ENCODE measurements at places on chromosomes 7 and 10.
A peak's percentile ranks its signal among the peaks of the same experiment; 100 is the strongest.

- DNase-seq, result no peak
Measured at GRCh38 chr7:154584352-154585252, 418.3 kb downstream of the PAXIP1 start.

GRCh38 chr10:118957966-118958365 is 71.5 kb upstream of the NANOS1 start:
- no peak for DNase-seq

DNA sequence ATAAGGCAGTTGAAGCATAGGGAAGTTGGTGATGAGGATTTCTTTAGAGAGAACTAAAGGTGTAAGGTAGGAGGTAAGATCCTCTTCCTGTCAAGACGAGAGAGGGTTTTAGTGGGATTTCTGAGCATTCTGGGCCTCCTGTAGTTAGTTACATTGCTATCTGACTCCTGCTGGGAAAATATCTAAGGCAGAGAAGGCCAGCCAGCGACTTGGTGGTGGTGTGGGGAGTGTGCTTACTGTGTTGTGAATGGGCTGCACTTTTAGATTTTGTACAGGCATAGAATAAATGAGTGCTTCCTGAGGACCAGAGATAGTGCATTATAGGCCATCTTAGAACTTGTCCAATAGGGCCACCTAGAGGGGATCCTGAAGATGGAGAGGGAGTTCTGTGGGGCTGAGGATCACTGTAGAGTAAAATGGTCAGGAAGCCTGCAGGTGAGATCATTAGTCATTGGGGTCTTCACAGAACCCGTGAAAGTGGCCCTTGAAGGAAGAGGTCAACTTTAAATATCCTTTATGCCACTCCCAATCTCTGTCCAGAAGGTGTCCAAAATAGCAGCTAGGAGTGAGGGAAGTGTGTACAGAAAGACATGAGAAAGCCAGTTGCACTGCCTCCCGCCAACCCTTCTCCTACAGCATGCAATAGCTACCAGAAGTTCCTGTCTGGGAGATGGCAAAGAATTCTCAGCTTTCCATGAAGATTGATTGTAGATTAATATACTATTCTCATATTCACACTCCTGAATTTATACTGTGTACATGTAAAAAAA is 266.6 kb downstream of the POLR1F start:
- DNase-seq, result no peak

DNA sequence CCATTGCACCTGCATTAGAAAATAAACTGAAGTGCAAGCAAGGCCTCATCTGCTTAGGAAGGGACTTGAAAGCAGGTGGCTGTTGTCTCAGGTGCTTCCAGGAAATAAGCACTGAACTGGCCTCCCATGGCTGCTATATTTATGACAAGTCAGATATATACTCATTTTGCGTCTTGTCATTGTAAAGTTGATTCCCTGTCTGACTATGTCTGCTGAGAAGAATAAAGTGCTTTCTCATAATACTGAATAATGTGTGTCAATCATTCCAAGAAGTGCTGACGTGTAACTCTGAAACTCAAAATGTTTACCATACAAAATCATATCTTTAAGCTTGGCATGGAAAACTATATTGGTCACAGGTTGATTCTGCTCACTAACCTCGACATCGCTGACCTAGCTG is 44.9 kb upstream of the SVOPL start:
- DNase-seq, result no peak

- DNase-seq, result no peak
Measured at GRCh38 chr10:125024497-125025234, 82.7 kb downstream of the ZRANB1 start.

- no peak for DNase-seq
Measured at GRCh38 chr7:104655592-104655991, 327.2 kb downstream of the LHFPL3 start.

GRCh38 chr10:94991243-94991888 is 52.9 kb downstream of the CYP2C9 start:
- no peak for DNase-seq

DNA sequence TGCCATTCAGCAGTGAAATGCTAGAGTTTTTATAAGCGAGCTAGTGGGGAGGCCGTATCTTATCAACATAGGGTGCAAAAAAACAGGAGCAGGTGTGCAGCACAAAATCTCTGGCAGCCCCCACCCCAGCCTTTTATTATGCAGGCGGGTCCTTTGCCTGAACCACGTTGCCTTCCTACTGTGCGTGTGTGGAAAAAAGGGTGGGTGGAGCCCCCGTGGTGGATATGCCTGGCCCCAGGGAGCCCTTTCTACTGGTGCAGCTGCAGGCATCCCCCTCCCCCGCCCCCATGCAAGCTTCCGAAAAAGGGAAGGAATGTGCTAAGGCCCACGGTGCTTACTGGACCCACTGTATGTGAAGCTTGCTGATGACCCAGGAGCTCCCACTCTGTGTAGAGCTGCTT is 175.9 kb downstream of the USP6NL start:
- DNase-seq, result no peak

GRCh38 chr10:31075434-31075833 is 43.8 kb upstream of the ZNF438 start:
- DNase-seq, result no peak

GRCh38 chr7:135920478-135920877 is 56.7 kb downstream of the MTPN start:
- DNase-seq, result no peak

DNA sequence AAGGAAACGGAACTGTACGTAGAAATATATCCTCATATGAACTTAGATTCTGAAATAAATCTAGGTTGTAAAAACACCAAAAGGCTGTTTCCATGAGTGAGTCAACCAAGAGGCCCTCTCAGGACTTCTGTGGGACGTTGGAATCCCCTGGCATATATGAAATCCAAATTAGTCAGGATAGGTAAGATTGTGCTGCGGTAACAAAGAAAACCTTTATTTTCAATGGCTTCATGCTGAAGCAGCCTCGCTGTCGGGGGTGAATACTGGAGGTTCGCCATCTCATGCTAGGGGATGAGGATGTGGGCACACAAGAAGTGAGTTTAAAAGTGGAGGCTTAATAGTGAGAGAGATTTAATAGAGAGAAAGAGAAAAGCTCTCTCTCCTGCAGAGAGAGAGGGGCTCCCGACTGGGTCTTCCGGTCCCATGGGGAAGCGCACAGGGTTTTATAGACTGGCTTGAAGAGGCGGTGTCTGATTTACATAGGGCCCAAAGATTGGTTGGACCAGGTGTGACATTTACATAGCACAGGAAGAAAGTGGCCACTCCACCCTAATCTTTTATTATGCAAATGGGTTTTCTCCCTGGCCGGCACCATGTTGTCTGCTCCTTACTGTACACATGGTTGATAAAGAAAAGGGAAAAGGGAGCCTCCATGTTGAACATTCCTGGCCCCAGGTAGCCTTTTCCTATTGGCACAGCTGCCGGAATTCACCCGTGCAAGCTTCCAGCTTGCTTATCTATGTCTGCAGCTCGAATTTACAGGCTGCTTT is 52.3 kb upstream of the SEPHS1 start:
- DNase-seq, result no peak

GRCh38 chr10:56623064-56623463 is 262.0 kb upstream of the ZWINT start:
- no peak for DNase-seq

GRCh38 chr7:43702974-43703373 is 26.3 kb downstream of the COA1 start:
- no peak for DNase-seq

- no peak for DNase-seq
Measured at GRCh38 chr7:129949292-129950133, 3.2 kb downstream of the UBE2H start.

- DNase-seq, result no peak
Measured at GRCh38 chr7:24851786-24852185, 94.5 kb upstream of the GSDME start.

DNA sequence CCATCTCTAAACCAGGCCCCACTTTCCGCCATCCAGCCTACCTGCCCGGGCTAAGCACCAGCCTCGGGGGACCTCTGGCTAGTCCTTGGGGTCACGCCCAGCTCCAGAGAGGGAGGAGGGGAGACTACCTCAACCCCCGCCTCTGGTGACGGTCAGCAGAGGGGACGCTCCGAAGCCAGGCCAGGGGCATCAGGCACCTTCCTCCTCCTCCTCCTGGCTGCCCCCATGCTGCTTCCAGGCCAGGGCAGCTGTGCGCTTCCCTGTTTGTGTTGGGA is 4.0 kb upstream of the SMARCD3 start:
- DNase-seq, result no peak

GRCh38 chr7:129840757-129841156 is 112.0 kb downstream of the UBE2H start:
- no peak for DNase-seq

- no peak for DNase-seq
Measured at GRCh38 chr7:44625526-44626471, 19.4 kb downstream of the OGDH start.

GRCh38 chr10:12103802-12104201 is 25.7 kb upstream of the SEC61A2 start:
- no peak for DNase-seq

GRCh38 chr10:13090289-13090688 is 9.7 kb upstream of the OPTN start:
- DNase-seq, result no peak

DNA sequence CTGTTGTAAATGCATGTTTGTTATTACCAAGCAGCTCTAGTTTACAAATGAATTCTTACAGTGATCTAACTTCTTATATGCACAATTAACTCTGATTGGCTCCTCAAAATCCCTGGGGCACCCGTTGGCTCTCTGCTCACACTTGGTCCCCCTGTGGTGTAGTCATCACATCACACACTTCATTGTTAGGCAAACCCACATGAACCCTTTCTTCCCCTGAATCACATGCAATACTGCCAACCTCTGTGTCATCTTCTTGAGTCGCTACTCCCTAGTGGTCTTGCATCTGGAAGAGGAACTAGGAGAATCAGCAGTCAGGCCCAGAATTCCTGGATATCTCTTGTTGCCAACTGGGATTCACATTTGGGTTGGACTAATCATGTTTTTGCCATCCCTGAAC is 73.1 kb downstream of the CD36 start:
- DNase-seq, result no peak

GRCh38 chr7:46928719-46929118 is 653.2 kb downstream of the TNS3 start:
- no peak for DNase-seq

- no peak for DNase-seq
Measured at GRCh38 chr7:135189961-135190360, 19.5 kb upstream of the CYREN start.

DNA sequence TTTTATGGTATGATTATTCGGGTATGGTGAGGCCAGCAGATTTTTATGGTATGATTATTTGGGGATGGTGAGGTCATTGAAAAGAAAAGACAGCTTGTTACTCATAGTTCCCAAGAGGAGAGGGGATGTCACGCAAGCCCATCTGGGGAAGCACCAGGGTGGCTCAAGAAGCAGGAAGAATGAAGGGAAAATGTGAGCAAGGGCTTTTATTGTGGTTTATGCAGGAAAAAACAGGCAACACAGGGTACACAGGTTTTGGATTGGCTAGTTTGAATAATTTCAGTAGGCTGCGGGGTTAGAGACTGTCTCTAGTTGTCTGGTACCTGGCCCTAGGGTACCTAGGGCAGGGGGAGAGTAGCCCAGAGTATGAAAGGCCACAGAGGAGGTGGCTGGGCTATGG is 26.8 kb upstream of the DGKI start:
- DNase-seq, result no peak

DNA sequence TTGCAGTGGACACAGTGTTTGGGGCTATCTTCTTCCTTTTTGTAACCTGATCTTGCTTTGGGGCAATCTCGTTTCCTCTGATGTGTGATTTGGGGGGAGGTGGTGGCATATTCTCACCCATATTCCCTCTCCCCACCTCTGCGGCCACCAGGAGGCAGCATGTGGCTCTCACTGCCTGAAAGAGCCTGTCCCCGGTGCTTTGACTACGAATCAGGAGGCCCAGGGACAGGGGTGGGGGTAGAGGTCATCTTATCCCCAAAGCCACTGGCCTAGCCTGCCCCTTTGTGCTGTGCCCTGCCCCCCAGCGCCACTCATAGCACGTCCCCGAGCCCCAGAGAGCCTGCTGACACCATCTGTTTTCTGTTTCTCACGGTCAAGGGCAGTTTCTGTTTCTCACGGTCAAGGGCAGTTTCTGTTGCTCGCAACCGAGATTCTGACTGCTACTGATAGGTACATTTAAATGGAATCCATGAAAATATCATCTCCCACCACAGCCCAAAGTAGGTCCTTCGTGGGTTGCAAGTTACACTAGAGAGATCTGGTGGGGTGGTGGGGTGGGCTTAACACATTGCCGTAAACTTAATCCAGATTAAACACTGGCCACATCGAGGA is 28.2 kb downstream of the PHYH start:
- peak; percentile 50 for DNase-seq

GRCh38 chr7:158586499-158587161 is 993 bp downstream of the PTPRN2 start:
- no peak for DNase-seq

DNA sequence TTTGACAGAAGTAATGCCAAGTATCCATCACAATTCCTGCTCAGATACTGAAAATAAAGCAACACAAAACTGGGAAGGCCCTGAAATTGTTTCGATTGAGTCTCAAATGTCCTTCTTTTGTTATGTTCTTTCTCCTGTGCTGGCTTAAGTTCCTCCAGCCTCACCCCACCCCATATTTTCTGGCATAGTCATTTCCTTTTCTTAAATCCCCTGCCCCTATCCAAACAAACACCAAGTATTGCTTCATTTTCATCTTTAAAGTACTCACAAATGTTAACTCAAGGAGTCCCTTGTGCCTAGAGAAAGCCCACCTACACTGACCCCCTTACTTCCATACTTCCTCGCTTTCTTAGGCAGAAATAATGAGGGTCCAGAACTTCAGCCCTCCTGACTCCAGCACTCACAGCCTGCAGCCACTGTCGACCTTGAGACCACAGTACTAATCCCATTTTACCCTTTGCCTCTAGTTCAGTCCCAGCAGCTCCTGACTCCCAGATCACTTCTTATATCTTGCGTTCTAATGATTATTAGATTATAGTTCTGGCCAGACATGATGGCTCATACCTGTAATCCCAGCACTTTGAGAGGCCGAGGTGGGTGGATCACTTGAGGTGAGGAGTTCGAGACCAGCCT is 73.2 kb upstream of the ST8SIA6 start:
- no peak for DNase-seq

GRCh38 chr10:87707254-87707653 is 47.6 kb downstream of the PAPSS2 start:
- DNase-seq, result no peak

GRCh38 chr7:55206235-55207029 is 158.7 kb upstream of the LANCL2 start:
- DNase-seq, result no peak

DNA sequence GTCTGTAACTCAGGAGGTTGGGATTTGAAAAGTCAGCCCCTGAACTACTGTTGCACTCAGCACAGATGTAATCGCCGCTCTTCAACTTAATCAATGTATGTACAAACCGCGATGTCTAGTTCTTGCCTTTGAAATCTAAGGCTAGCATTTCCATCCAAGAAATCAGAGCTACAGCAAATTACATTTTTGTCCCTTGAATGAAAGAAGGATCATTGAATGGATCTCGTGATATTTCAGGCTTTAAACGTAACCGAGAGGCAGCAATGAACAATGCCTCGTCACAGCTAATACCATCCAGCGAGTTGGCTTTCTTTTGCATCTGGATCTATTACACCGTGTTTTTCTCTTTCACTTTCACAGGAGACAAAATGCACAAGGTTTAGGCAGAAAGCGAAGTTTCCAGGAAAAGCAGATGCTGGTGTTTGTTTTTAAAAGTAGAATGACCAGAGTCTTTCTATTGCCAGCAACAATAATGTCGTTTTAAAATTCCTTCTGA is 5.5 kb downstream of the SKIDA1 start:
- no peak for DNase-seq

- no peak for DNase-seq
Measured at GRCh38 chr10:6781133-6781770, 201.2 kb upstream of the PRKCQ start.

Measured in activated T-cell treated with anti-CD3 and anti-CD28 coated beads for 1 hour (primary cell).